ENCODE measurements at places on chromosomes 11 and 22.

- DNase-seq = no peak
Observed at GRCh38 chr11:46673713-46674462, 26.5 kb downstream of the ARHGAP1 start.

GRCh38 chr22:22449819-22450218 lies 58.7 kb downstream of the ZNF280B start:
- no peak for DNase-seq

GRCh38 chr11:111231836-111232235 lies 13.7 kb upstream of the POU2AF2 start:
- DNase-seq = no peak

DNA sequence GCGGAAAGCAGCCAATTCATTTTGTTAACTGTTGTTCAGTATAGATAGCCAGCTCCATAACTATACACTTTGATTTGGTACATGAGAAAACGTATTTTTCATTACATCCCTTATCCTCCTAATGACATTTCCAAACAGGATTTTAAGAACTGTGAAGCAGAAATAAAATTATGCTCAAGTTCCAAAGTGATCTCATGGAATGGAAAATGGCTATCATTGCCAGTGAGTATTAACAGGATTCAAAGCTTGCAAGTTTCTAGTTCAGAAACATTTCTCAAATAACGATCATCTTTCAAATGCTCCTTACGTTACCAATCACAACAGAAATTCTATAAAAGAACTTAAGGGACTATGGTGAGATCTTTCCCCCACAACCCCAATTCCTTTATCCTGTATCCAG lies 53.7 kb downstream of the CADM1 start:
- no peak for DNase-seq

DNA sequence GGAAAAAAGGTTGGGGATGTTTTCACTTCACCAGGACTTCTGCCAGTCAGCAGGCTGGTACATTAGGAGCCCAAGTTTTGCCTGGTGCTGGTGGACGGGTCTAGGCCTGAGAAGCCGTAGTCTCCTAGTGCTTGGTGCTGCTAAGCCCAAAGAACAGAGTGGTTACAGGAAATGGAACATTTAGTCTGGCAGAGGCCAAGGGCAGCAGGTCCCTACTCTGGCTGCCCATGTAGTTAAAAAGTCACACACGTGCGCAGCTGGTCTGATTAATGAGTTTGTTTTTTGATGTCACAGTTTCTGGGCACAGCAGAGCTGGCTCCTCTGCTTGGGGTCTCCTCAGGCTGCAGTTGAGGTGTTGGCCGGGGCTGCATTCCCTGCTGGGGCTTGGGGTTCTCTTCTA lies 20.6 kb downstream of the BCR start:
- DNase-seq = no peak

DNA sequence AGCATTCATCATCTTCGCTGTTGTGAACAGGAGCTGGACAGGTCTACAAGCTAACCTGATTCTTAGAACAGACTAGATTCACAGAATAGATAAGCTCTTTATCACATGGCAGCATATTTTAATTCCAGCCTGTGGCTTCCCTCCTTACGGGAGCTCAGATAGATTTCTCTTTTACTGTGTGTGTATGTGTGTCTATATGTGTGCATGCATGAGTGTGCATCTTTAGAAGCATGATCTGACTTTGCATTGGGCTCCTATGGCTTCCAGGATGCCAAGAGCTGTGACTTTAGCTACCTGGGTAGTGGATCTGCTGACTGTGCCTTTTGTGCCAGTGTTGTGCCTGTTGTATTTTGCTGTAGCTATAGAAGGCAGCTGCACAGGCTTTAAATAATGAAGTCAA lies 44.3 kb downstream of the ZNRF3 start:
- DNase-seq = no peak

- no peak for DNase-seq
Observed at GRCh38 chr11:130859886-130860285, 56.4 kb downstream of the SNX19 start.

- DNase-seq = no peak
Observed at GRCh38 chr11:77175869-77176539, 48.0 kb downstream of the MYO7A start.

- no peak for DNase-seq
Observed at GRCh38 chr22:43483266-43483665, 71.5 kb downstream of the MPPED1 start.

DNA sequence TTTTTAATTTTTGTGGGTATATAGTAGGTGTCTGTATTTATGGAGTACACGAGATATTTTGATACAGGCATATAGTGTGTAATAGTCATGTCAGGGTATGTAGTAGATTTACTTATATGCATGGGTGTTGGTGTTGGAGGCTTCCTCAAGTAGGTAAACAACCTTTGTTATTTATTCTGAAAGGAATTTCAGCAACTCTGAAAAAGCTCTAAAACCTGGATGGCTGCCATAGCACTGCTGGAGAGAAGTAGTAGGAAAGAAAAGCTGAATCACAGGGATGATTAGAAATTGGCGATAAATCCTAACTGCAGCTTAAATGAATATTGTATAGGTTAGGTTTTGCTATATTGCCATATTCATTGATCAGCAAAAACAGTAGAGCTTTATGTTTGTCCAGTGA lies 44.4 kb upstream of the ST14 start:
- no peak for DNase-seq

DNA sequence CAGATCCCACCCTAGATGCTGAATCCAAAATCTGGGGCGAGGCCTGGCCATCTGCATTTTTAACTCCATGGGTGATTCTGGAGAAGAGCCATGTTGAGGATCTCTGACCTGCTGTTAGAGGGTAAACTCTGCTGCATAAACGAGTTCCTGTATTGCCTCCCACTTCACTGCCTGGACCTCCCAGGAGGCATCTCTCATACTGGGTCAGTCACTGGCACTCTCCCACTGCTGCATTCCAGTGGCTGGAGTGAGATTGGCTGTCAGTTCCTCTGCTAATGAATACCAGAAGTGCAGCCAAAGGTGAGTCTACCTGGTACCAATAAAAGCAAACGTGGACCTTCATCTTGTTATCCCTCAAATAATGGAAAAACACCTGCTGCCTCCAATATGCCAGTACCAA lies 10.3 kb downstream of the POLDIP3 start:
- no peak for DNase-seq

DNA sequence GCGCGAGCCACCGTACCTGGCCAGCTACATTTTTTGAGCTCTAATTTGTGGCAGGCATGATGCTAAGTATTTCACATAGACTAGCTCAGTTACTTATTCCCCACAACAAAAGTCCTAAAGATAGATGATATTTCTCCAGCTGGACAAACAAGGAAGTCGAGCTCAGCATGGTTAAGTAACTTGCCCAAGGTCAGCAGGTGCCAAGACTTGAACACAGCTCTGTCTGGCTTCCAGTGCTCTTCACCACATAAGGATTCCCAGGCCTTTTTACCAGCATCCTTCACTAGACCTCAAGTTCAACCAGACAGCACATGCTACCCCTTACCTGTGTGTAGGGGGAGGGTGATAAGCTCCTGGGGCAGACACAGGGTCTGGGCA lies 177.3 kb upstream of the NCAM1 start:
- no peak for DNase-seq

DNA sequence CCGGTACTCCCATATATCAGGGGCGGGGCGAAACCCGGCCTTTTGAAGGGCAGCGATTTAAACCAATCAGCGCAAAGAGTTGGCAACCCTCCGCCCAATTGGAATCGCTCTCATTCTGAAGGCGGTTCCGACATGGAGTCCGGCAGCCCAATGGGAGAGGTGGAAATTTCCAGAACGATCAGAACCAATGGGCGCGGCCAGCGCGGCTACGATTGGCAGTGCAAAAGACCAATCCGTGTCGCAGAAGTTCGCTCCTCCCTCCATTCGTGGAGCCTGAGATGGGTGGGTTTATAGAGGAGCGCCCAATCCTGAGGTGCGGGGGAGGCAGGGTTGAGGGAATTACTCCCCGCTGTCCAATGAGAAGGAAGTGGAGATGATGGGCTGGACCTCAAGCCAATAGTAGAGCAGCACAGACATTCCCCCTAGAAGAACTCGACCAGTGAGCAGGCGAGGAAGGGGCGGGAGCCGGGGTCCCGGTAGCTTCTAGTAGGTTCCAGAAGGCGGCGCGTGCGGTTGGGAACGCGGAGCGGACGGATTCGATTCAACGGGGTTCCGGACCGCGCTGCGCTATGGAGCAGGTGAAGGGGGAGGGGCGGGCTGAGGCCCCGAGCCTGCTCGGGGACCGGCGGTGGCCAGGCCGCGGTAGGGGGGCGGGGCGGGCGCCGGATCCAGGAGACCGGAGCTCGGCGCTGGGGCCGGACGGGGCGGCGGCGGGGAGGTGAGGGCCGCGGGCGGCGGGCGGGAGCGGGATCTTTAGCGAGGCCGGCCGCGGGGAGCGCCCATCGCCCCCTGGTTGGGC lies at the start of gene STIP1:
Gene STIP1 (plus strand): TSS at position 479 of the 799 bp plus-strand sequence. CDS start 91 bp downstream, at position 570.
- peak; percentile 94 for DNase-seq

DNA sequence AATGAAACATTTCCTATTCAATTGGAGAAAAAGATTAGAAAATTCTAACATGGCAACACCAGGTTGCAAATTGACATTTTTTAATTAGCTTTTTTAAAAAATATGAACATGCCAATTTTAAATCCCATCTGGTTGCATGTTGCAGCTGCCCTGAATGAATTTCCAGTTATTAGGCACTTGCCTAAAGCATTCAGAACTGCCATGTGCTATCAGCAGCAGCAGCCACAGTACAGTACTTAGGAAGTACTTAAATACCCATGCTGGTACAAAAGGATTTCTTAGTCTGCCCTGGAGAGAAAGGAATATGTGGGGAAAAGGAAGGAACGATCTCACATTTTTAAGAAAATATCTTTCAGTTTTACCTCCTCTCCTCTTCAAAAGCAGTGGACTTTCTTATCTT lies 46.2 kb downstream of the FAM168A start:
- no peak for DNase-seq

DNA sequence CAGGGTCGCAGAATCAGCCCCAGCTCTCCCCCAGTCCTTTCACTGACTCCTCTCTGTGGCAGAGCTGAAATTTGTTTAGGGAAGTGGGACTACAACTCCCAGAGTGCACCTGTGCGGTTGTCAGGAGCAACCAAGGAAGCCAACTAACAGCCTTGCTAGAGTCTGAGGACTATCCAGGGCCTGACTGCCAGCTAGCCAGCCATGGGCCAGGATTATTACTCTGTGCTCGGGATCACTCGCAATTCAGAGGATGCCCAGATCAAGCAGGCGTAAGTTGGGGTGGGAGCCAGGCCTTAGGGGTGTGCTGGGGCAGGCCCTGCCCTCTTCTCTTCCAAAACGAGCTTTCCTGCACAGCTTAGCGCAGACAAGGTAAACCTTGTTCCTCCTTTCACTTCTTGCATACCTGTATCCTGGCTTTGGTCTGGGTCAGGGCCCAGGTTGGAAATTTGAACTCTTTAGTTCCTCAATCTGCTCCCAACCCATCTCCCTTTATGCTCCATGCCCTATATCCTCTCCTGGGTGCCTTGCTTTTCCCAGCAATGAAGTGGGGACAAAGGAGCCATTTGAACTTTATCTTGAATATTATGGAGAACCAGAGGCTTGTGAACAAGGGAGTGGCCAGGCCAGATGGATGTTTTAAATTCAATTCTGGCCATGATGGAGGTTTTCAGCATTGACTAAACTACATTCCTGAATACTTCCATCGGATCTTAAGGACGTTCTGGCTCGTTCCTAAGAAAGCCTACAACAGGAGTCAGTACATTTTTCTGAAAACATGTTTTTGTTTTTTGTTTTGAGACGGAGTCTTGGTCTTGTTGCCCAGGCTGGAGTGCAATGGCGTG lies at the start of gene DNAJB13:
Gene DNAJB13 (plus strand): TSS at position 158 of the 842 bp plus-strand sequence. CDS start 44 bp downstream, at position 202.
- no peak for DNase-seq

GRCh38 chr22:50339945-50340879 lies 2.9 kb upstream of the PPP6R2 start:
- no peak for DNase-seq

DNA sequence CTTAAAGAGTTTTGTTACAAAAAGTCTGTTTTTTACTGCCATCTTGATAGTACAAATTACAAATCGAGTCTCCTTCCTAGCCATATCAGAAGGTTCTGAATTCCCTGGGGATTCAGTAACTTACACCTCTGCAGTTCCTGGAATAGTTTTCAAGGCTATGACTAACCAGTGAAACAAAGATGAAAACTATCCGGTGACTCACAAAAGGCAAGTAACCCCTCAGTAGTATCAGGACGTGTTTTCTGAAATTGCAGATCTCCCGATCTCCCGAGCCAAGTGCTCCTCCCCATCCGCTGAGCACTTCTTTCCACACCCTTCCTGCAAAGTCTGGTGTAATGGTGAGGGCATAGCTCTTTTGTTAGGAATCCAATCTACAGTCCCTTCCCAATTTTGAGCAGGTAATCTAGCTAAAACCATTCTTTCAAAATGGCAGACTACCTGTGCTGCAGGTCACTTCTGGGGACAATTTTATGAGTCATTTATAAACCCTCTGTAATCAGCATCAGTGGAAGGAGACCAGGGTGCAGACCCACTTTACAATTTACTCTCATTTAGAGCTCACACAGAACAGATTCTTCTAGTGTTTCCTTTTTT lies 7.7 kb downstream of the E2F8 start:
- DNase-seq = no peak

- DNase-seq = no peak
Observed at GRCh38 chr11:45704635-45705034, 39.2 kb upstream of the CHST1 start.

- no peak for DNase-seq
Observed at GRCh38 chr11:81253244-81253643, 1480.4 kb downstream of the FAM181B start.

- DNase-seq = no peak
Observed at GRCh38 chr22:36252754-36253522, at the start of gene APOL1. TSS of gene APOL1 (plus strand) at chr22:36253133. CDS start at chr22:36254956, 1,823 bp downstream.

GRCh38 chr11:10663990-10664389 lies 29.6 kb downstream of the IRAG1 start:
- no peak for DNase-seq

DNA sequence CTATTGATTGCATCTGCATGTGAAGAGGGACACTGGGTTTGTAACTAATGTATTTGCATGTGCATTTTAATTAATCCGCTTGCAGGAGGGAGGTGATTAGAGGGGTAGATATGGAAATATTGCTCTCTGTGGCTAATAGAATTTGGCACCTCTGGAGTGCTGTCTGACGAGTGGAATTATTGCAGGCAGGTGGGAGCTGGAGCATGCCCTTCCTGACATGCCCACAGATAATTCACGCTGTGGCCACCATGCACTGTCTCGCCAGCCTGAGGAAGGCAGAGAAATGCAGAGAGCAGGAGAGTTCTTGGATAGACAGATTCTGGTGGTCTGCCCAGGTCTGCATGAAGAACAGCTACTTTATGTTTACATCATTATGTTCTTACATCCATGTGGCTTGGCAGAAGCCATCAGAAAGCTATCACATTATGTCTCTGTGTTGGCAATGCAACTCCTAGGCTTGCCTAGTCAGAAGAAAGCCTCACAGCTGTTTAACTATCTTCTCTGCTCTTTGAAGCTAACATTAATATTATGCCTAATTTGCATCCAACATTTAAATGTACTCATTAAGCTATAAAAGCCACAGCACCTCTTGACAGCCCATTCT lies 89.4 kb upstream of the DRD2 start:
- DNase-seq = no peak

DNA sequence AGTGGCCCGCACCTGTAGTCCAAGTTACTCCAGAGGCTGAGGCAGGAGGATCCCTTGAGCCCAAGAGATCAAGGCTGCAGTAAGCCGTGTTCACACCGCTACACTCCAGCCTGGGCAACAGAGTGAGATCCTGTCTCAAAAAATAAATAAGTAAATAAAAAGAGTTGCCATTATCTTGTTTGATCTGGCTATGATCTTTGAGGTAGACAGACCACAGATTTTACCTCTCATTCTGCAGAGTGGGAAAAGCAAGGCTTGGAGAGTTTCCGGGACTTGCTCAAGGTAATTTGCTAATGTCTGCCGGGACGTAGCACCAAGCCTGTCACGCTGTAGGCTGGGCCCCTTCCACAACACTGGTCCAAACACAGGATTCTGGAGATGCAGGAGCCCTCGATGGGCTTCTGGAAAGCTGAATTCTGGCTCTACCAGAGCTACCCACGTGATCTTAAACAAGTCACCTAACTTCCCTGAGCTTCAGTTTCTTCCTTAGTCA lies 6.8 kb downstream of the GRAP2 start:
- DNase-seq = no peak

Data from stimulated activated CD8-positive, alpha-beta memory T cell treated with anti-CD3 and anti-CD28 coated beads, Interleukin-12 subunit alpha, Interleukin-12 subunit beta, amount 100 ng/mL, for 4 hours (primary cell).